ENCODE measurements at places on chromosomes 16 and 17. TPM values are rescaled to one million over a fixed set of nuclear protein-coding genes. Genes with fewer than 3 reads are reported as not detected.

DNA sequence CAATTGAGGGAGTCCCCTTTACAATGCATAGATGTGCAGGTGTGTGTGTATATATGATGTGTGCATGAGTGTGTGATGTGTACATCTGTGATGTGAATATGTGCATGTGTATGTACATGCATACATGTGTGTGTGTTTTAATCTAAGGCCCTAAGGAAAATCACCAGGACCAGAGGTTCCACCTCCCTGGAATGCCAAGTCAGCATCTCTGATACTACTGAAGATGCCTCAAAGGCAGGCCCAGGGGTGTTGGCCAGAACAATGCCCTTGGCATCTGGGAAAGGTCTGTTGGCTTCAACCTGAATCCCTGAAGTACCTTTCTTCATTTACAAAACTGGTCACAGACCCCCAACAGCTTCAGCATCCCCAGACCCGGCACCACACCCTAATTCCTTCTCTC is 129.5 kb downstream of the CDYL2 start:
- DNase-seq = no peak

GRCh38 chr17:7080456-7081041 is 498 bp upstream of the CLEC10A start:
- DNase-seq = no peak

DNA sequence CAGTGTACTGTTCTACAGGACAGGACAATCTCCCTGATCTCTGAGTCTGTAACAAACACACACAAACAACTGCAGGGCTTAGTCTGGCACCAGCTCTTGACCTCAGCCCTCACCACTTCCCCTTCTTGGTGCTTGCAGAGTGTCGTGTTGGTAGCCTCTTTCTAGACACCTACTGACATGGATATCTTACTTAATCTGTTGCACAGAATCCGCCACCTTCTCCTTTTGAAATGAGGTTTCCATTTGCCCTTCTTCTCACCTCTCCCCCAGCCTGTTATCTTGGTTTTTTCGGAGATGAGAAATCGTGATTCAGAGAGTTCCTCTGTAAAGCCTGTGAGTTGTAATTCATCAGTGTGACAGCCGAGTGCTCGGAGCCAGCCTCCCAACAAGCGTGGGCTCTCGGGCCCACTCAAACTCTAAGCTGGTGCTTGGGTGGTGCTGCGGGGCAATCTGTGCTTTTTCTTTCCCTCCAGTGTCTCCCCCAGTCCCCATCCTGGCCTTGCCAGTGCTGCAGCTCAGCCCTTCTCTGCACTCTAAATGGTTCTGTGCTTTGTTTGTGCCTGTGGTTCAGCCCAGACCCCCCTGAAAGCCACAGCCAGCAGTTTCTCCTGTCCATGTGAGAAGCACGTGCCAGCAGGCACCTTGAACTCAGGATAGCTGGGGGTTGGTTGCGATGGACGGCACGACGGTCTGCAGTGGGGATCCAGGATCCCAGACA is 28.1 kb downstream of the KIAA0513 start:
- DNase-seq = no peak

- no peak for DNase-seq
Observed at GRCh38 chr16:89217138-89217387, 440 bp upstream of the ZNF778 start.

GRCh38 chr17:59373882-59374495 is 42.5 kb downstream of the YPEL2 start:
- no peak for DNase-seq

DNA sequence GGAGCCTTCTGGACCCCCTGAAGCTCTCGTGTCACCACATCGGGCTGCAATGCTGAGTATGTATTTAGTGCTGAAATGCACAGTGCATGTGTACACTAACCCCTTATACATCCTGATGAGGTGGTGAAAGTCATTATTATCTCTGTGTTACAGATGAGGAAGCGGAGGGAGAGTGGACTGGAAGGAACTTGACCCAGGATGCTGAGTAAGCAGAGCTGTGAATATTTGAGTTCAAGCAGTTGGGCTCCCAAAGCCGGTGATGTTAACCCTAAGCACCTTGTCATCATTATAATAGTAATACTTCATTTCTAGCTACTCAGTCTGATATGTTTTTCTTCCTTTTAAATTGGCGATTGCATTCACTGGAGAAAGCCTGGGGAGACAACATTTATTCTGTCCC is 25.9 kb upstream of the NKD1 start:
- DNase-seq = peak; percentile 3

GRCh38 chr16:59759296-59759695 is 1025.2 kb upstream of the GOT2 start:
- DNase-seq = no peak

DNA sequence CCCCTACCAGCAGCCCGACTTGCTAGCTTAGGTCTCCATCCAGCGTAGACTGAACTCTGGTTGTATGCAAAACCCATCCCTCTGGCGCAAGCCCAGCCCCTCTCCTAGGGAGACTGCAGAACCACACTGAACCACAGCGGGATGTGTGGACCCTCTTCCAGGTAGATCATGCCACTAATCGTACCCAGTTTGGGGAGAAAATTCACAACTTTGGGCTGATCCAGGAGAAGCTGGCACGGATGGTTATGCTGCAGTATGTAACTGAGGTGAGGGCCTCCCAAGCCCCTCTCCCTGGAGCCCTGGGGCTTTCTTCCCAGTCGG is 3.2 kb downstream of the ACADVL start:
- peak; percentile 30 for DNase-seq

DNA sequence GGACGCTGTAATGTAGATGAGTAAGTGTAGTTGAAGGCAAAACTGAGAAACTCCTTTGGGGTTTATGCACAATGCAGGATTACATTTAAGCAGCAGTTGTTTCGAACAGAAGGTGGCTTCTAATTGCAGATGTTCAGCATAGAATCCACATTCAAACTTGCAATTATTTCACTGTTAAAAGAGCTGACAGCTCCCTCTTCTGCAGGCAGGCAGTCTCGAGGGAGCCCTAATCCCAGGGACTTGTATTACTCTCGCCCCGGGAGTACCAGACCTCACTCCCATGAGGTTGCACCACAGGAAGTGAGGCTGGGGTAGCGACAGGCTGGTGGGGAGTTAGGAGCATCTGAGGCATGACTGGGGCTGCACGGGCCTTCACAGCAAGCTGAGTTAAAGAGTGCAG is 484.3 kb upstream of the EEF2KMT start:
- no peak for DNase-seq

- DNase-seq = no peak
Observed at GRCh38 chr16:88337538-88337937, 45.2 kb upstream of the ZNF469 start.

GRCh38 chr17:16924696-16925440 is 47.0 kb downstream of the TNFRSF13B start:
- DNase-seq = no peak

- DNase-seq = peak; percentile 86
Observed at GRCh38 chr17:58156839-58157803, 8.9 kb downstream of the OR4D1 start.

GRCh38 chr16:78170494-78170933 is 71.1 kb downstream of the WWOX start:
- DNase-seq = no peak

- DNase-seq = no peak
Observed at GRCh38 chr16:83482545-83483162, 325.1 kb upstream of the HSBP1 start.

- DNase-seq = no peak
Observed at GRCh38 chr16:72404299-72404698, 232.3 kb upstream of the PMFBP1 start.

GRCh38 chr17:7977805-7978204 is 24.6 kb upstream of the GUCY2D start:
- DNase-seq = no peak

- no peak for DNase-seq
Observed at GRCh38 chr16:54720259-54720658, 210.4 kb upstream of the IRX5 start.

- DNase-seq = no peak
Observed at GRCh38 chr16:17526956-17527937, 56.5 kb upstream of the XYLT1 start.

- DNase-seq = no peak
Observed at GRCh38 chr17:38613525-38613980, 7.8 kb upstream of the SRCIN1 start.

DNA sequence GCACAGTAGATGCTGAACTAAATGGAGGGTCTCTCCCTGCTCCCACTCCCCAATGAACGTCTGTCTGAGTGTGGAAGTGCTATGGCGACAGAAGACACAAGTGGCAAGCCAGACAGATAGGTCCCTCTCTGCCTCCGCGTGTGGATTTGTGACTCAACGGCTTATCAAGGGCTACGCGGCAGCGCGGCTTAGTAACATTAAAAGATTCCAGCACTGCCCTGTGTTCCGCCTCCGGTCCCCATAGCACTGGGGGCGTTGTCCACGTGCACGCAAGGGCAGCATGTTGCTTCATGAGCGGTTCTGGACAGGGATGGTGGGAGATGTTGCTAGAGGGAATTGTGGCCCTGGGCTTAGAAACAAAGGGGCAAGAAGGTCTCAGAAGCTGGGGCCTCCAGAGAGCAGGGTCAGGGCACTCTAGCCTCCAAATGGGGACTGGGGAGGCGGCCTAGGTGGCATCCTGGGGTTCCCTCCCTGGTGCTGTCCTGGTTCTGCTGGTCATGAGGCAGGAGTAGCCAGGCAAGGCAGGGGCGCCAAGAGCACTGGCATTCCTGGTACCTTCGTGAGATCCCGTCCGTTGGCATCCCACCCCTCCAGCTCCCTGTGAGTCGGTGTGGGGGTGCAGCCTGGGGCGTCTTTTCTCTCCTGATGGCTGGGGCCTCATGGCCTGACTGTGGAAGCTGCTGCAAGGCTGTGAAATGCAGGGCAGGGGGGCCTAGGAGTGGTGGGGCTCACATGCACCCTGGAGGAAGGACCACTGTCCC is 9.1 kb downstream of the CRHR1 start:
- no peak for DNase-seq

DNA sequence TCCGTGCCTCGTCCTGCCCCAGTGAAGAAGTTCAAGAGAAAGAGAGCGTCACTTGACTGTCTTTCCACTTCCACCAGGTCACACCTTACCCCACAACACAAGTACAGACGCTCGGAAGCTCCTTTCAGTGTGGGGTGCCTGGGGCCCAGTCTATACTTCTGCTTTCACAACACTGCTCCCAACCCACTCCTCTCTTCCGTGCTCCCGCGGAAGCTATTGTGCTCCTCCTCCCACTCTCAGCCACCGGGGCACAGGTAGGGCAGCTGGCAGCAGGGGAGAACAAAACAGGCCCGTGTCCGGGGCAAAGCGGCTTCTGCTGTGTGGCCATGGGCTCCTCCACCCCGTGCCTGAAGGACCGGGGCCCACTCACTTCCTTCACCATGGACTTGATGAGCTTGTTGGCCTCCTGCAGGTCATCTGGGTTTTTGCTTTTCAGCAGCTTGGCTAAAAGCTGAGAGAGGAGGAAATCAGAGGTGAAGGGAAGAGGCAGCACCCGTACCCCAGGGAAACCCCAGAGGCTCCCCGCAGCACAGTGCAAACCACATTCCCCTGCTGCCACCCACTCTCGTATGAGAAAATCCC is 18.9 kb downstream of the GGA3 start:
- DNase-seq = no peak

DNA sequence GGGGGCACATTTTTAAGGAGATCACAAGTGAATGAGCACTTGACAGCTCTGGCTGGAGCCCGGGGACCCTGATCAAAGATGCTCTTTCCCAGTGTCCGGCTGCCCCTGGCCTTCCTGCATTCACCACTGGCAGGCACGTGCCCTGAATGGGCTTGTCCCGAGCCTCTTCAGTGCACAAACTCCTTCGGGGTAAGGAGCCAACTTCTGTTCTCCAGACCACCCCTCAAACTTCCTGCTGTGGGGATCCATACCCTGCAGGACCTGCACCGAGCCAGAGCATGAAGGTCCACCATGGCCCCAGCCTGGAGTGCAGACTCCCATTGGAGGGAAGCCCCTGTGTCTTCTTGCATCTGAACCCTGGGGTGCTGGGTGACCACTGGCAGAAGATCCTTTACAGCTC is 9.8 kb upstream of the SLC12A3 start:
- DNase-seq = no peak

- DNase-seq = no peak
Observed at GRCh38 chr16:72884573-72884972, 163.4 kb downstream of the ZFHX3 start.

DNA sequence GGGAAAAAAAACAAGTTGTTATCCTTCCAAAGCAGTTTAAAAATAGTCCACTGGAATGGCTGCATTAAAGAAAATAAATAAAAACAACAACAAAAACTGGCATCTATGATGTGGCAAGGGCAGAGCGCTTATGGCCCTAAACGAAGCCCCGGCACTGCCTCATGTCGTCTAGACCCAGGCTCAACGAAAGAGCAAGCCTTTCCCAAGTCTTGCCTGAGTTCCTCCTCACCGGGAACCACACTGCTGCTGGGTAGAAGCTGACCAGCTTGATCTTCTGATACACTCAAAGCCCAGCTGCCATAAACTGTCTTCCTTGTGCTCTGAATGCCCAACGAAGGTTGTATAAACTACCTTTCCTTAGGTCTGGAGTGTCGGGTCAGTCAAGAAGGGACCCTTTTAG is 37.0 kb downstream of the NDEL1 start:
- DNase-seq = no peak

- DNase-seq = no peak
Observed at GRCh38 chr17:2406903-2407790, 6.3 kb upstream of the MNT start.

DNA sequence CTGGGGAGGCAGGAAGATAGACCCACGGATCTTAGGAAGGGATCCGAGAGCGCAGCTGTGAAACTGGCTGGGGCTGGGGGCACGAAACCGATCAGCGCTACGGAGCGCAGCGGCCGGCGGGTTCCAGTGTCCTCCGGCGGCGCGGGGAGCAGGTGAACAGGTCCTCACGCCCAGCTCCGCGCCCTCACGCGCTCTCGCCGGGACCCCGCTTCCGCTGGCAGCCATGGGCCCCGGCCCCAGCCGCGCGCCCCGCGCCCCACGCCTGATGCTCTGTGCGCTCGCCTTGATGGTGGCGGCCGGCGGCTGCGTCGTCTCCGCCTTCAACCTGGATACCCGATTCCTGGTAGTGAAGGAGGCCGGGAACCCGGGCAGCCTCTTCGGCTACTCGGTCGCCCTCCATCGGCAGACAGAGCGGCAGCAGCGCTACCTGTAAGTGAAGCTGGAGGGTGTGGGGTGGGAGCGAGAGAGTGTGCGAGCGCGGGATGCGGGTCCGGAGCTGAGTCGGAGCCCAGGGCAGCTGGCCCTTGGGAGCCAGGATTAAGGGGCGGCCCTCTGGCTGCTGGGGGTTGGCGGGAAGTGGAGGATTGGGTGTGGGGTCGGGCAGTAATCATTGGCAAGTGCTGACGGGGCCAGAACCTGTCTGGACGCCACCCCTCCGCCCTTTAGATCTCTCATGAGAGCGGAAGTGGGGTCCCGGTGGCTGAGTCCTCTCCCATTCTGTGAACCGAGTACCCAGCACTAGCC is 479 bp downstream of the ITGA3 start:
- DNase-seq = peak; percentile 88

GRCh38 chr16:81167851-81168250 is 70.6 kb upstream of the BCO1 start:
- no peak for DNase-seq

The ENDOV gene
- total RNA-seq = 17.1 TPM

The CCDC102A gene
- total RNA-seq = 8.2 TPM

The C16orf74 gene
- 4.9 TPM for total RNA-seq

The DLX4 gene
- total RNA-seq = 2.5 TPM

The LCMT1 gene
- 81.2 TPM for total RNA-seq

The HBM gene
- not detected for total RNA-seq

The HSF4 gene
- total RNA-seq = 1.2 TPM

The TBC1D3K gene
- not detected for total RNA-seq

Measured in H9 (cell line).